ENCODE measurements at places on chromosomes 5 and 9. TPM values are rescaled to one million over a fixed set of nuclear protein-coding genes. Genes with fewer than 3 reads are reported as not detected.
A peak's percentile ranks its signal among the peaks of the same experiment; 100 is the strongest.

DNA sequence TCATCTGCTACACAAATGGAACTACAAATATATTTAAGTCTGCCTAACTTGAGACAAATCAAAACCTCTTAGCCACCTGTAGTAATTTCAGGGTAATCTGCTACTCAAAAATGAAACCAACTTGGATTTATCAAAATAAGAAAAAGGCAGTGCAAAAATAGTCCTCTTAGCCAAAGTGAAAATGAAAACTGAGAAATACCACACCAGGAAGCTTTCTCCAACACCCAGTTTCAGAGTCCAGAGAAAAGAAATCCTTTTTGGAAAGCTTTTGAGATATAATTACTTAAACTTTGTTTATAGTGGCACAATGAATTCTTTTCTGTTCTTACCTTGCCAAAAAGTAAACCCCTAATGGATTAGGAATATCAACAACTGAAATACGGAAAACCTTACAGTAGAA, 990.4 kb downstream of the EFNA5 start:
- no peak for DNase-seq

HBEGF gene
- 7.5 TPM for total RNA-seq

DNA sequence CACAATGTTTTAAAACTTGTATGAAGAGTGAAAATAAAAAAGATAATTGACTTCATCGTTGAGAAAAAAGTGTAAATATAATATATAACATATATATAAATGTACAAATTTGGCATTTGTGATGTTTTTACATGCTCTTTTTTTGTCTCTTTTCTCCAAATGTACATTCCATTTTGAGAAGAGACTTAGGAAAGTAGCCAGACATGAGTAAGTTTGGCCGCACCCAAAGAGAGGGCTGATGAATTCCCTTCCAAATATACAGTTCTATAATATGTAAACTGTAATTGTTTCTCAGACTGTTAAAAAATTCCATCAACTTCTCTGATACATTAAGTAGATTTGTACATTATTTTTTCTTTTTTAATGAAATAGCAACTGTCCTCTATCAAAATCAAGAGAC, 193.2 kb upstream of the MAP3K1 start:
- DNase-seq, result no peak

DNA sequence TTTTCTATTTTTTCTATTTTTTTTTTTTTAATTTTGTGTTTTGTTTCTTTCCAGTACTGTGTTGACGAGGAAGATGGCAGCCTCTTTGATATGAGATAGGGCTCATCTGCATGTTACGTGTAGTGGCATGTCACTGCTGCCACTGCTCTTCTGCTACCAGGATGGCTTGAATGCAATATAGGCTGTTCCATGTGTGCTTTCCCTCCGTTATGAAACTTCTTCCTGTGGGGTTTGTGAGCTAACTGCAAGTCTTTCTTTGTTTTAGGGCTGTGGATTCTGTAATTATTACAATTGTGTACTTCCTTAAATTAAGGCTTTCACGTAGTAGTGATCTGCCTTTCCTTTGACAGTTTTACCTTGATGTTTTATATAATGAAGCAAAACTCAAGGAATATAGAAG, 184.6 kb downstream of the KDM4C start:
- no peak for DNase-seq

CSF2 gene
- total RNA-seq, result not detected

GRCh38 chr9:110371411-110372007, 33.8 kb upstream of the TXNDC8 start:
- DNase-seq, result no peak

DNA sequence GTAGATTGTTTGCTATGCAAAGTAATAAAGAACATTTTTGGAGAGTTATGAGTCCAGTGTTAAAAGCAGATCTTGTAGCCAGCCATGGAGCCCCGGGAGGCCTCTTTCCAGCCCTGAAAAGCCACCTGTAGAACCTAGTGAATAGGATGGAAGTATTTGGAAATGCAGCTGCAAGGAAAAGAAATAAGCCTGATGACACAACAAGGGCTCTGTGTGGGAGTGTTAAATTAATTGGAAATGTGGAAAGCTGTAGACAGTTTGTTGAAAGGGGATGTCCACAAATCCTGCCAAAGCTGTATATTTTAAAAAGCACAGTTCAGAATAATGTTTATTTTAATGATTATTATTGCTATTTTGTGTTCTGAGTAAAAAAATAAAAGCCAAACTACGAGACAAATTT, 152.5 kb upstream of the GHR start:
- no peak for DNase-seq

IL5 gene
- total RNA-seq, result not detected

GRXCR2 gene
- not detected for total RNA-seq

ACTL7B gene
- total RNA-seq, result not detected

GRCh38 chr9:129584136-129584535, 36.8 kb downstream of the C9orf50 start:
- DNase-seq, result peak; percentile 81

NDOR1 gene
- 5.4 TPM for total RNA-seq

DNA sequence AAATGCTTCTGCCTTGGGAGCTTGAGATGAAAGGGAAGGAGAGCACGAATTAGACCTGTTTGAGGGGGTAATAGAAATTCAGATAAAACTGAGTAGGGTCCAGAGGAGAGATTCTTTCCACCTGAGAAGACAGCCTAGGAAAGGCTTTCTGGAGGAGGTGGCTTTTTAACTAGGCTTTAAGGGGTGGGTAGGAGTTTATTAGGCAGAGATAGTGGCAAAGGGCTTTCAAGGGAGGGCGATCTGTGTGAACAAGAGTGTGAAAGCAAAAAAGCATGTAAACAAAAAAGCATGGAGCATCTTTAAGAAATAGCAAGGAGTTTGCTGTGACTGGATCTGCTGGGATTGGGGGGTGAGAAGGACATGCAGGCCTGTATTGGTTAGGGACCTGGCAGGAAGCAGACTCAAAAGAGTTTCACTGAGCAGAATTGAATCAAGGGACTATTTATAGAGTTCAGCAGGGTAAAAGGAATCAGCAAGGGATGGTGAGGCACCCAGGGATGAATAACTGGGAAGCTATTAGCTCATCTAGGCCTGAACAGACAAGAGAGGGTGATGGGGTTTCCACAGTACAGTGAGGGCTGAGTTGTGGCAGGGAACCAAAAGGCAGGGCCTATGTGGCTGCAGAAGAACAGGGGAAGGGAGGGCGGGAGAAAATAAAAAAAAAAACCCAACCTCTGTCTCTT, 18.8 kb downstream of the SLC1A1 start:
- DNase-seq, result no peak

- no peak for DNase-seq
These were observed 14.4 kb downstream of the SLC12A7 start for GRCh38 chr5:1097381-1097987.

POLR3G gene
- 6.0 TPM for total RNA-seq

- DNase-seq, result no peak
These were observed 18.7 kb upstream of the CYFIP2 start for GRCh38 chr5:157247267-157247666.

GRCh38 chr5:125491986-125492492, 745.6 kb upstream of the ZNF608 start:
- no peak for DNase-seq

GRCh38 chr9:75593920-75594319, 296.6 kb upstream of the PCSK5 start:
- DNase-seq, result no peak

SAP30L gene
- total RNA-seq, result 15.1 TPM

DNA sequence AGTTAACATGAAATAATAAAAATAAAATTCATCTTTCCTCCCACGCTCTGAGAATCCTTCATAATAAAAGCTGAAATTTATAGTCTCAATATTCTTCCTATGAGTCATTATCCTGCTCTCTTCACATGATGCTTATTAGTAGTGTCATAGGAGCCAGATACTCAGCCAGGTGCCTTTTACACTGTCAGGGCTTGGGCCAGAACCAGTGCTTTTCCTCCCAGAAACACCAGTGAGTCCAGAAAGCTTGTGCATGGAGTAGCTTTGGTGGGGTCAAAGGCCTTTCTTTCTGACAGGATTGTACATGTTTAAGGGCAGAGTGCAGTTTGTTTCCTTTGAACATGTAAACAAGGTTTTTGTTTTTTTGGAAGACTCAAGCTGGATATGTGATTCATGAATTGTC, 6.8 kb downstream of the LSM11 start:
- no peak for DNase-seq

Measured in cerebellum (tissue), 4 donors.